ENCODE measurements at places on chromosomes 5 and 9.

- DNase-seq = no peak
Measured at GRCh38 chr5:59322894-59323293, 570.6 kb downstream of the PDE4D start.

DNA sequence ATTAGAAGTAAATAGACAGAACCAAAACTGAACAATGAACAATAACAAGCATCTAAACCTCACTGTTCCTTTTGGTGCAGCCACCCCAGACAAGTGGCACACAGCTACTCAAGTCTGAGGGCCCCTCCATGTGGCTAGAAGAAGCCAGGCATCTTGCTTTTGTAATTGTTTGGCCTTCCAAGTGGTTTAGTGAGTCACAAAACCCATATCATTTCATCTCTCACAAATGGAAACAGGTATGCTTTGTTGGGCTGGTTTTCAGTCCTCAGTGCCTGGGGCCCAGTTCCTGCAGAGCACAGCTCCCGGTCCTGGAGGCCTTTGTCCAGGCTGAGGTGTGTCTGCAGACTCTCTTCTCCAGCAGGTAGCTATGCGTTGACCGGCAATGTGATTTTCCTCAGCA, 16.7 kb downstream of the PRLR start:
- no peak for DNase-seq

- no peak for DNase-seq
Measured at GRCh38 chr5:26569929-26570258, 468.5 kb downstream of the CDH9 start.

DNA sequence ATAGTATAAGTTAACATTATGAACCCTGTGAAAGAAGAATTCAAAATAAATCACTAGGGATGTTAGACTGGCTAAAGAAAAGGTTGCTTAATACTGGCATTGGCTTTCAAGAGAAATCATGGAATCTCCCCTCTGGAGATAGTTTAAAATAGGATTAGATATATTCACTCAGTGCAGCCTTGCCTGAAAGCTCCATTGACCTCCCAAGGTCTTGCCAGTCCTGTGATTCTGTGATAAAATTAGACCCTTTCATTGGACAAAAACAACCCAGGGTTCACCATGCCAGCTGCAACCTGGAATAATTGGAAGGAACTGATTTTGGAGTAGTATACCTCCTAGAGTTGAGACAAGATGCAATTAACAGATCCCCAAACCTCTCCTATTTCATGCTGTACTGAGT, 588.1 kb upstream of the MEF2C start:
- no peak for DNase-seq

DNA sequence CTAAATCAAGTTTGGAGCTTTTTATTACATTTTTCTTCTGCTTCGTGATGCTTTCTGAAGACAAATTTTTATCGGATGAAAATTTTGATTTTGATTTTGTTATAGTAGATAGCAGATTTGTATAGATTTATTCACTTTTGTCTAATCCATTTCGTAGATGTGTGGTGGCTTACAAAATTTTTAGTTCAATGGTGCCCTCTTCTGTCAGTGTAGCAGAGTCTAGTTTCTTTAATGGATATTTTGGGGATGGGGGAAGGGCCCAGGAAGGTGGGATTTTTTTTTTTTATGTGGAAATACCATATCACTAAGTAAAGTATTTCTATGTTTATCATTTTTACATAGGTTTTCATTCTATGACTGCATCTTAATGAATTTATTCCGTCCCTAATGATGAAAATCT, 259.9 kb upstream of the TARS1 start:
- DNase-seq = peak; percentile 45

- DNase-seq = no peak
Measured at GRCh38 chr5:176790941-176791340, 19.4 kb upstream of the UNC5A start.
